ENCODE measurements at places on chromosomes 5 and 9.

- DNase-seq: no peak
Measured at GRCh38 chr9:10238087-10238486, 374.7 kb downstream of the PTPRD start.

GRCh38 chr5:149961957-149962409 lies 1.4 kb downstream of the SLC26A2 start:
- no peak for DNase-seq

GRCh38 chr5:157050050-157050449 lies 8.9 kb downstream of the HAVCR1 start:
- DNase-seq: no peak

GRCh38 chr5:115487756-115488155 lies 56.8 kb downstream of the FEM1C start:
- no peak for DNase-seq

GRCh38 chr5:12845549-12846159 lies 941.4 kb upstream of the CTNND2 start:
- no peak for DNase-seq

DNA sequence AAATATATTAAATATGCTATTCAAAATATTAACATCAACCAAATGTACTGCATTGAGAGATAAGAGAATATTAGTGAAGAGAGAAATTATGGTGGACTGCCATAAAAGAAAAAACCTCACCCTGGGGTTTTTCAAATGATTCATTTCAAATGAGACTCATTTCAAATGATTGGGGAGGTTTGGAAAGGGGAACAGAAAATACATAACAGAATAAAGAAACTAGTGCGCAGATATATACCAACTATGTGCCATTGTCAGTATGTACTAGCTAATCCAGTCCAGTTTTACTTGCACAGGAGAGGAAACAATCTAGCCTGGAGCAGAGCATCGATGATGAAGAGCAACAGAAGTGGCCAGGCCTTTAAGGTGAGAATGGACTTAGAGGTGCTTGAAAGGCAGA lies 651.6 kb upstream of the RORB start:
- no peak for DNase-seq

GRCh38 chr5:67221487-67222242 lies 25.1 kb upstream of the CD180 start:
- DNase-seq: no peak

DNA sequence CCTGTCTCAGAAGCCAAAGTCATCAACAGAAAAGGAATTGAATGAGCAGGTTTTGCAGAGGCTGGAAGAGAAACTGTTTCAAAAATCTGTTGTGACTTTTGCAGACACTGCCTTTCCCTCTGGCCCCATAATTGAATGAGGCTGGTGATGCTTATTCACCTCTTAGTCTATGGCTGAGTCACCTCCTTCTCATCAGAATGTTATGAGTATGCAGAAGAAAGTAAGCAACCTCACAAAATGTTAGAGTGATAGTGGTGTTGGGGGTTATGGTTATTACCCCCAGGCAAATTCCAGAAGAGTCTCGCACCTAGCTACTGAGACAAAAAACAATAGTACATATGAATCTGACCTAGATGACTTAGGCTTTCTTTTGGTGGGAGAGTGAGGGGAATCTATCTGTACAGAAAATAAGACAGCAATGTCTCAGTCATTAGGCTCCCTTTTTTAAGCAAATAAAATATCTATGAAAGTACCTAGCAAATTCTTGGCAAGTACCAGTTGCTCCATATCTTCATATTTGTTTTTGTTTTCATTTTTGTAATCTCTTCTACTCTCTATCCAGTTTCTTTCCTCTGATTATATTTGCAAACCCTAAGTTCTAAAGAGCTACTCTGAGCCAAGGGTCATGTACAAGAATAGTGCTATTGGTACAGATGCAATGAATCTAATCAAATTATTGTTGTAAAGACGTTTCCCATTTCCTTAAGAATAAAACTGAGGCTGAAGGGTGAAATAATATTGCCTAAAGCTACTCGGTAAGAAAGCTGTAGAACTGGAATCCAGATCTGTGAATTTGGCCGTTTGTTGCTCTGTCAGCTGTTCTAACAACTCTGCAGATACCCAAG lies 498.1 kb upstream of the TNC start:
- DNase-seq: peak; percentile 92

- DNase-seq: no peak
Measured at GRCh38 chr9:8332871-8333270, 533.3 kb upstream of the DMAC1 start.

- no peak for DNase-seq
Measured at GRCh38 chr5:127839496-127840197, 136.5 kb downstream of the CCDC192 start.

DNA sequence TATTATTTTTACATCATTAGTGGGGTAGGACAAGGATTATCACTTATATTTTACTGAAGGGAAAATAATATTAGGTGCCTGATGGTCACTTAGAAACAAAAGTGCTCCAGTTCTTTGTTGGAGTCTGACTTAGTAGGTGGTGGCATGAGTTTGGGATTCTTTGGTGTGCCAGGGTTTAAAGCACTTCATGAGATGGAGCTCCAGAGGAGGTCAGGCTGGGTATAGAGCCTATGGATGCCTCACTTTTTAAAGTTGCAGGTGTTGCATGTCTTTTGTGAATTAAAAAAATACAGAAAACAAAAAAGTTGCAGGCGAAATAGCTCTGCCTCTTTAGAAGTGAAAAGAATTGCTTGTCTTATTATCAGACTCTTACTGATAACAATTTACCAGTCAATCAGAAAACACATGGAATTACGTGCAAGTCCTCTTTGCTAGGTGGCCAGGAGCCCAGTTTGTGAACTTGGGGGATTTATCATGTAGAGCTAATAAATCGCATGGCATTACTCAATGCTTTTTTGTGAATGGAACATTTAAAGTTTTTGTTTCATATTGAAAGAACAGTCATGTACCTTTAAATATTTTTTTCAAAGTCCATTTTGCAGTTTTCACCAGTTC lies 1.6 kb downstream of the ITK start:
- no peak for DNase-seq

GRCh38 chr5:143678148-143678905 lies 133.6 kb upstream of the HMHB1 start:
- no peak for DNase-seq

- DNase-seq: peak; percentile 93
Measured at GRCh38 chr5:167634432-167634831, 657.0 kb upstream of the WWC1 start.

- DNase-seq: no peak
Measured at GRCh38 chr5:98770209-98770910, 3.1 kb upstream of the RGMB start.

DNA sequence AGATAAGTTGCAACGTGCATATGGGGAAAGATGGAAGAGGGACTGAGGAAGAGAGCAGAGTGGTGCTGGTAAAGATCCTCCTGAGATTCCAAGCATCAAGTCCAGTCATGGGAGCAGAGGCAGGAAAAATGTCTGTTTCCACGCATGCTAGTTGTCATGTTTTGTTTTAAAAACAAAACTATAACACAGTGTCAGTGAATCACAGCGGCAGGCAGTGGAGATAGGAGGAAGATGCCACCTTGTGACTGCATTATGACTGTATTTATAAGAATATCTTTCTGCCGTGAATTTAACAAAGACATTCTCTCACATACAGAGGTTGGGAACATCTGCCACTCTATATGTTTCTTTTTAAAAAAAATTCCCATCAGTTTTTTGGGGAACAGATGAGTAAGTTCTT lies 3.7 kb upstream of the SVEP1 start:
- no peak for DNase-seq

DNA sequence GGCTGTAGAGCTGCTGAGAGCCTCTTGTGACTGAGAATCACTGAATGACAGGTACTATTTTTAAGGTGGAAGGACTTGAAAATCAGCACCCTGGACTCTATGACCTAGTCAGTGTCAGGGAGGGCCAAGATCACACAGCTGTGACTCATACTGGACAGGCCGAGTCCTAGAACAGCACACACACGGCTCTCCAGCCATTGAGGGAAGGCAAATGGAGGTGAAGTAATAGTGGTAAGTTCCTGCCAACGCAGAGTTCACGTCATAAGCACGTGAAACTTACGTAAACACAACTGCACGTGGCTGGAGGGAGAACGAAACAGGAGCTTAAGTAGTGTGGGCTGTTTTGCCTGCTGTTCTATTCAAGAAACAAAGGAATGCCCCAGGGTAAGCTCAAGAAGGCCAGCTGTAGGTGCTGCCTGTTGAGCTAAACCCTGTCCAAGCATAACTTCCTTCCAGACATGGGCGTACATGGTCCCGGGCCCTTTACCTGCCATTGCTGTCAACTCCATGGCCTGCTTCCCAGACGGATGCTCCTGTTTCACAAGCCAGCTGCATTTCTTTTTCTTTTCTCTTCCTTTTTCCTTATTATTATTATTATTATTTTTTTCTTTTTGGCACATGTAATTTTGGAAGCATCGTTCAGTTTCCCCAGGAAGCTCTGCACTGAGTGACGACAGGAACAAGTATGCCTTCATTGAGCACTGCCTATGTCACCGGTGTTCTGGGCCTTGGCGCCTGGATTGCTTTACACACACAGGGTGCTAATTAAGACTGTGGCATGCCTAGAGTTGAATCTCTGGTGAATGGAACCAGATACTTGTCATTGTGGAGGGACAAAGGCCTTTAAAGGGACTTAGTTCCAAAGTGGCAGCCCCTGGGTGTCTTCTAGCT lies 10.2 kb upstream of the LCP2 start:
- DNase-seq: no peak

Data from fibroblast of skin of left quadriceps (primary cell).